Cardiac fibroblast (primary cell): ENCODE measurements at places on chromosomes 2 and 18.

DNA sequence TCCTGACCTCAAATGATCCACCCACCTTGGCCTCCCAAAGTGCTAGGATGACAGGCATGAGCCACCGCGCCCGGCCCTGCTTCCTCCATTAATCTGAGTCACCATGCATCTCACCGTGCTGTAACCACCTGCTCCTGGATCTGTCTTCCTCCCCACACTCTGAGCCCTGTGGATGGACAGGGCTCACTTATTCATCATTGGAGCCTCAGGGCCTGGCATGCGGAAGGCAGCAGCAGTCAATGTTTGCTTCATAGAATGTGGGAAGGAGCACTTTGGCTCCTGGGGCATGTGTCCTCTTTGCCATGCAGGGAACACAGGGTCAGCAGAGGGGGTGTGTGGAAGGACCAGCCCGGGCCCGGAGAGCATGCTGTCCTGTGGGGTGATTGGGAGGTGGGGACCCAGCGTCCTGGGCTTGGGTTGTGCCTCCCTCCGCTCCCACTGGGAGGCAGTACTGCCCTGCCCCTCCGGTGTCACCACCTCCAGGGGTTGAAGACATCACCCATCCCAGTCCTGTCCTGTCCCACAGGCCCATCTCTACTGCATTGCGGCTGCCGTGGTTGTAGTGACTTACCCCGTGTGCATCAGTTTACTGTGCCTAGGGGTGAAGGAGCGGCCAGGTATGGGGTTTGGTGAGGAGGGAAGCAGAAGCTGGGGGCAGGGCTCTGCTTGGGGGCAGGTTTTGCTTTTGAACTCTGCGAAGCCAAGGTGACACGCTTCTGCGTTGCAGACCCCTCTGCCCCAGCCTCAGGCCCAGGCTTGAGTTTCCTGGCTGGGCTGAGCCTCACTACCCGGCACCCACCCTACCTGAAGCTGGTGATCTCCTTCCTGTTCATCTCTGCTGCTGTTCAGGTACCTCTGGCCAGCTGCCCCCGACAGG, 11.5 kb downstream of the MFSD2B start:
- no peak for DNase-seq

DNA sequence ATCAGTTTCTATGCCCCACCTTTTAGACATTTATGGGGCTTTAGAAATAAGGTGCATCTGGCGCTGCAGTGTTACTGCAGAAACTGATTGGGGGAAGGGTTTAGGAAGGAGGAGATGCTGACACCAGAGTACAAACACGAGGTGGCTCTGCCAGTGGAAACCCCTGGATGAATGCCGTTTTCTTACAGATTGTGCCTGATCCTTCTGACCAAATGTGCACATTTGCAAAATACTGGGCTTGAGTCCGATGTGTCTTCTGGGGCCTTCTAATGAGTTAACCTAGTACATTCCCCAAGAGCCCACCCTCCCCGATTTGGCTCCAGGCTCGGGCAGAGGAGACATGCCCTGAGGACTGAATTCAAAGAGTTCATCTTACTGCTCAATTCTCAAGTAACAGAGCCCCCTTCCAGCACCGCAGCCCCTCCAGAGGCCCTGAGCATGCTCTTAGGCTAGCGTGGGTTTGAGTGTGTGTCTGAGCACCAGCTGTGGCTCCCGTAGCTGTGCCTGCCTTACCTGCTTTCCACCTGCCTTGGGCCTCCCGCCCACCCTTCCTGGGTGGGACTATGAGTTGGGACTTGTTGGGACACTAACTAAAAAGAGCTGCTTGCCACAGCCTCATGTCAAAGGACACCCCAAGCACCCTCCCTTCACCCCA, 116.7 kb upstream of the COPS8 start:
- no peak for DNase-seq

GRCh38 chr2:16102976-16103380, 162.6 kb downstream of the MYCN start:
- no peak for DNase-seq

- no peak for DNase-seq
Observed at GRCh38 chr2:61045999-61046398, 19.7 kb upstream of the SANBR start.

DNA sequence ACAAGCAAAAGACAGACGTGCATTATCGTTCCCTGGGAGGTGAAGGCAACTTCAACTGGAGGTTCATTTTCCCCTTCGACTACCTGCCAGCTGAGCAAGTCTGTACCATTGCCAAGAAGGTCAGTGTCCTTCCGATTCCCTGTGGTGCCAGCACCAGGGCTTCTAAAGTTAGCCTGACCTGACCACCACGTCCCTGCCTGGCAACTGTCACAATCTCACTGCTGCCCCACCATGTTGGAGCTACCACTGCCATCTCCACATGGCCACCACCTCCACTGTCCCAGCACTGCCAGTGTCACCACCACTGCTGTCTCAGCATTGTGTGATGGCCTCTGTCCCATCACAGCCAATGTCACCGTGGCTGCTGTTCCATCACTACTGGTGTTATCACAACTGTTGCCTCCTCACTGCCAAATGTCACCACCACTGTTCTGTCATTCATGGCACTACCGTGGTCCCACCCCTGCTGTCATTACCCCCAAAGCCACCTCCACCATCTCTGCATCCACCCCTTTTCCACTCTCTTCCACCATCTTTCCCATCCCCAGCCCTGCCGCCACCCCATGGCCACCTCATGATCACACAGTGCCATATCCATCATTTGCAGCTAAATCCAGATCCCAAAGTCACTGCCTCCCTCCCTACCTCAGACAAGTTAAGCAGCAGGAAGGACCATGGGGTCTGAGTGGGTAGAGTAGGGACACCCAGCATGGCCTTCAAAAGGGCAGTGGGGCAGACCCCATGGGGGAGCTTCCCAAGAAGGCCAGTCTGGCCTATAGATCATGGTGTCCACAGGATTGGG, 216.5 kb downstream of the DYSF start:
- DNase-seq: no peak

DNA sequence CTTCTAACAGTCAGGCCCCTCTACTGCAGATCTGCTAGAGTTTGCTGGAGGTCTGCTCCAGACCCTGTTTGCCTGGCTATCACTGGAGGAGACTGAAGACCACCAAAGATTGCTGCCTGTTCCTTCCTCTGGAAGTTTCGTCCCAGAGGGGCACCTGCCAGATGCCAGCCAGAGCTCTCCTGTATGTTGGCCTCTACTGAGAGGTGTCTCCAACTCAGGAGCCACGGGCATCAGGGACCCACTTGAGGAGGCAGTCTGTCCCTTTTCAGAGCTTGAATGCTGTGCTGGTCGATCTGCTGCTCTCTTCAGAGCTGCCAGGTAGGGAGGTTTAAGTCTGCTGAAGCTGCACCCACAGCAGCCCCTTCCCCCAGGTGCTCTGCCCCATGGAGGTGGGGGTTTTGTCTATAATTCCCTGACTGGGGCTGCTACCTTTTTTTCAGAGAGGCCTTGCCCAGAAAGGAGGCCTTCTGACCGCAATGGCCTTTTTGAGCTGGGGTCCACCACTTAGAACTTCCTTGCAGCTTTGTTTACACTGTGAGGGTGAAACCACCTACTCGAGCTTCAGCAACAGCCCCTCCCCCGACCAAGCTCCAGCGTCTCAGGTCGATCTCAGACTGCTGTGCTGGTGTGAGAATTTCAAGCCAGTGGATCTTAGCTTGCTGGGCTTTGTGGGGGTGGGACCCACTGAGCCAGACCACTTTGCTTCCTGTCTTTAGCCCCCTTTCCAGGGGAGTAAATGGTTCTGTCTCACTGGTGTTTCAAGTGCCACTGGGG, 566.0 kb downstream of the NR4A2 start:
- DNase-seq: no peak

GRCh38 chr18:9688036-9688741, 19.9 kb upstream of the RAB31 start:
- DNase-seq: peak; percentile 40

DNA sequence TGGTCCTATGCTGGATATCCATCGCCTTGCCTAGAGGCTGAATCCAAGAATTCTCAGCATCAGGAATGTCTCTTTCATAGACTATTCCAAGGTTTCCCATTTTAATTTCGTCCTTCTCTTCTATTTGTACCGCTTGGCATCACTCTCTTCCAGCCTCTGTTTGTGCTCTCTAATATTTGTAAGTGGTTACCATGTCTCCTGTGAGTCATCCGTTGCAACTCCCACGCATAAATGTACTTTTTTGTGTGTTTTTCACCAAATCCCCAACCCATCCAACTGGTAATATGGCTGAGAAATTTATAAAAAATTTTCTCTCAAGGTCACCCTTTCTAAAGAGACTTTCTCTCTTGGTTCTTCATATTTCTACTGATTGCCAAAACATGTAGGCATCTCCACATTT, 21.8 kb downstream of the COLEC12 start:
- peak; percentile 89 for DNase-seq

DNA sequence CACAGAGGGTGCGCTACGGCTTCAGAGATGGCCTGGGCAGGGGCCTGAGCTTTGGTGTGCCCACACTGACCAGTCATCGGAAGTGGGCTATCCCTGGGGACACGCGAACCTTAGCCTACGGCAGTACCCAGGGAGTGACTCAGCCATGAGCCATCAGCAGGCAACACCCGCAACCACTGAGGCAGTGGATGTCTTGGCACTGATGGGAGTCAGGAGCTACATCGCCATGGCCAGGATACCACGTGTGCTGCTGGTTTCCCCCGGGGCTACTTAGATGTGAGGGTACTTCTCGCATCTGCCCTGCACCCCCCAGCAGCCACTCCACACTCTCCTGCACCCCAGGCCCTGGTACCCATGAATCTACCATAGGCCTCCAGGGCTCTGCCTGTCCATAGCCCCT, 12.8 kb upstream of the HPCAL1 start:
- DNase-seq: peak; percentile 50

DNA sequence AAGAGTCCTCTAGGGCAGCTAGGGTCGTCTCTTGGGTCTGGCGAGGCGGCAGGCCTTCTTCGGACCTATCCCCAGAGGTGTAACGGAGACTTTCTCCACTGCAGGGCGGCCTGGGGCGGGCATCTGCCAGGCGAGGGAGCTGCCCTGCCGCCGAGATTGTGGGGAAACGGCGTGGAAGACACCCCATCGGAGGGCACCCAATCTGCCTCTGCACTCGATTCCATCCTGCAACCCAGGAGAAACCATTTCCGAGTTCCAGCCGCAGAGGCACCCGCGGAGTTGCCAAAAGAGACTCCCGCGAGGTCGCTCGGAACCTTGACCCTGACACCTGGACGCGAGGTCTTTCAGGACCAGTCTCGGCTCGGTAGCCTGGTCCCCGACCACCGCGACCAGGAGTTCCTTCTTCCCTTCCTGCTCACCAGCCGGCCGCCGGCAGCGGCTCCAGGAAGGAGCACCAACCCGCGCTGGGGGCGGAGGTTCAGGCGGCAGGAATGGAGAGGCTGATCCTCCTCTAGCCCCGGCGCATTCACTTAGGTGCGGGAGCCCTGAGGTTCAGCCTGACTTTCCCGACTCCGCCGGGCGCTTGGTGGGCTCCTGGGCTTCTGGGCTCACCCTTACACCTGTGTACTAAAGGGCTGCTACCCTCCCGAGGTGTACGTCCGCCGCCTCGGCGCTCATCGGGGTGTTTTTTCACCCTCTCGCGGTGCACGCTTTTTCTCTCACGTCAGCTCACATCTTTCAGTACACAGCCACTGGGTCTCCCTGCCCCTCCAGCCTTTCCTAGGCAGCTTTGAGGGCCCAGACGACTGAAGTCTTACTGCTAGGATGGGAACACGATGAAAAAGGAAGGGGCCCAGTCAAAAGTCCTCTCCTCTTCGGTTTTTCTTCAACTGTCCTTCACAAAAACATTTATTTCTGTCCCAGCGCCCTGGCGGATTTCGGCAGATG, 8.1 kb downstream of the SIX2 start:
- DNase-seq: peak; percentile 25

GRCh38 chr2:190904640-190905261, 24.1 kb downstream of the GLS start:
- peak; percentile 27 for DNase-seq

DNA sequence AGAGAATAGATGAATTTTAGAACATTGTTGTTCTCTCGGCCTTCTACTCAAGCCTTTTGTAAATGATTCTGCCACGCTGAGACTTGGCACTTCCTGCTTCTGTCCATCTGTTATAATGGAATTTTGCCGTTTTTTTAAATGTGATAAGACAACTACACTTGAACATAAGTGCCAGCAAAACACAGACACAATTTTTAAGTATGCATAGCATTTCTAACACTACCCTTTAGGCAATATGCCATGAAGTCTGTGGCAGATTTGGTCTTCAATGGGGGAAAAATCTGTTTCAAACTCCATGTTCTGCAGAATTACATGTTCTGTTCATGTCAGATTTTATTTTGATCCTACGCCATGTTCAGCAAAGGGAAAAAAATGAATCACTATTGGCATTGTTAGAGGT, 1170.7 kb upstream of the SLC39A10 start:
- DNase-seq: no peak

DNA sequence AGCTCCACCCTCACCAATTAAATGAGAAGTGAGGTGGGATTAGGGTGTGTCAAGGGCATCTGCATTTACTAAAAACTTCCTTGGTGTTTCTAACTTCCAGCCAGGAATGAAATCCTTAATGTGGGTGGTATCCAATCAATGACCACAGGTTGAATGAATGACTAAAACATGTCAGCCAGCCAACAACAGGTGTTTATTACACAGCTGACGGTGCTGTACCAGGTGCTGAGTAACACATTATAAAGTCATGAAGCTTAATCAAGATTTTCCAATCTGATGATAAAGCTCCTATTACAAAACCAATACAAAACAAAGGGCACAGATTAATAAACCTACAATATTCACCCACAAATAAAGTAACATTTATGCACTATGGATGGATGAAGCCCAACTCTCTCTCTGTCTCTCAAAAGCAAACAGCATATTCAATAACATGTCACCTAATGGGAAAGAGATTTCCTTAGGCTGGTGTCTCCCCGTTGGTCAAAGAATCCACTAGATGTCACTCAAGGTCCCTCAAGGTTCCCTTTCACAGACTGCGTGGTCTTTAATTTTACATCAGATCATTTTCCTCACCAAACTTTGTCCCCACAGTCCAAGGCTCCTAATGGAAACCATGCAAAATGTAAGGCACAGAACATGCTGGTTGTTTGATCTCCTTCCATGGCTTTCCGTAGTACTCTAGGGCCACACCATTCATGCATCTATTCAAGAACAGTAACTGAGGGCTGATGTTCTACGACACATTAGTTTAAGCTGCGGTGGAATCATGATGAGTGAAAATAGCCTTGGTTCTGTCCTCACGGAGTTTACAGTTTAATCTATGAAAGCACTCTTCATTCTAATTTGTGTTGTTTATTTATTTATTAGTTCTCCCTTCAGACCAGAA, 6.4 kb upstream of the PTPN4 start:
- peak; percentile 71 for DNase-seq

DNA sequence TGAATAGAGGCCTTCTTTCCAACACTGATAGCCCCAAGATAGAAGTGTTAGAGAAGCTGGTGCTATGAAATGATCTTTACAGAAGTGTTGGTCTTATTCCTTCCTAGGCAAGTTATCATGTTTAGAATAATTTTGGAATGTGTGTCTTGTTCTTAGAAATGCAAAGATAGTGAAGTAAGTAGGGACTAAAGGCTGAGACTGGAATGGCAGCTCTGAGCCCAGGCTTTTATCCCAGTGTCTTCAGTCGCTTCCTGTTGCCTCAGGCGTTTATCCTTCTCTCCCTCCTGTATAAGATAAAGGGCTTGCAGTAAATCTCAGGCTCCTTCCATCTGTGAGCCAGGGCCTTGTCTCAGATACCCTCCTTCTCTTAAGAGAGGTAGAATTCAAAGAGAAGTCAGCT, 218.1 kb downstream of the TPGS2 start:
- DNase-seq: no peak
